ENCODE measurements at places on chromosomes 6 and 20. TPM values are rescaled to one million over a fixed set of nuclear protein-coding genes. Genes with fewer than 3 reads are reported as not detected.

DNA sequence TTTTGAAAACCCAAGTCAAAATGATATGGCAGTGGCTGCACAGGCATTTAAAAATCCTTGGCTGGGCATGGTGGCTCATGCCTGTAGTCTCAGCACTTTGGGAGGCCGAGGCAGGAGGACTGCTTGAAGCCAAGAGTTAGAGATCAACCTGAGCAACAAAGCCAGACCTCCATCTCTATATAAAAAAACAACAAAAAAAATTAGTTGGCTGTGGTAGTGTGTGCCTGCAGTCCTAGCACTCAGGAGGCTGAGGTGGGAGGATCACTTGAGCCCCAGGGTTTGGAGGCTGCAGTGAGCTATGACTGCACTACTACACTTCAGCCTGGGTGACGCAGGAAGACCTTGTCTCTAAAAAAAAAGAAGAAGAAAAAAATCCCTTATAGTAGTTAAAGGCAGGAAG, 142.9 kb downstream of the MYB start:
- DNase-seq, result no peak

DNA sequence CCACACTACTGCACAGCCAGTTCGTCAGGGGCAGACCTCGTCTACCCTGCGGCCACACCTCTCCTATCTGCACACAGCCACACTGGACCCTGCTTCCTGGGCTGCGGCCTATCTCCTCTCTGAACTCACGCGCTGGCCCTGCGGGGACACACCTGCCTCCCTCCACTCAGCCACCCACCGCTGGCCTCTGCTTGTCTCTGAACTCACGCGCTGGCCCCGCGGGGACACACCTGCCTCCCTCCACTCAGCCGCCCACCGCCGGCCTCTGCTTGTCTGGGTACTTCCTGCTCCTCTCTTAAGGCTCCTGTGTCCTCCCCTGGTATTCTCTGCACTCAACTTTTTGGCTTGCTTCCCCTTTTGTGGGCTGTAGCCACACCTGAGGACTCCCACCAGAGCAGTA, 52.3 kb downstream of the HUS1B start:
- DNase-seq, result no peak

DNA sequence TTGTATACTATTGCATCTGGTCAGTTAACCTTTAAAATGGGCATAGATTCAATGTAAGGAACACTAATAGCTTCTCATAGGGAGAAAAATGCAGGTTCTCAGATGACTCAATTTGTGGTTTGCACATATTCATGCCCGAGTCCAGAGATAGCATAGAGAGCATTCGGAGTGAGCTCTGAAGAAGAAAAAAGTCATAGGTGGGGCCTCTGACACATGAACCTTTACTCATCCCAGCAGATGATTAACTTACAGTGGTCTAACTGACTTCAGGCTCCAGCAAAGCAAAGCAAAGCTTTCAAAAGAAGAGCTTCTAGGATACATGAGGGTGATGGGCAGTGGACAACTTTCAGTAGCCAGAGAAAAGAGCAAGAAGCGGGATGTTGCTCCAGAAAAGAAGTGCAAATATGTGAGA, 55.3 kb upstream of the BTN3A2 start:
- DNase-seq, result no peak

DNA sequence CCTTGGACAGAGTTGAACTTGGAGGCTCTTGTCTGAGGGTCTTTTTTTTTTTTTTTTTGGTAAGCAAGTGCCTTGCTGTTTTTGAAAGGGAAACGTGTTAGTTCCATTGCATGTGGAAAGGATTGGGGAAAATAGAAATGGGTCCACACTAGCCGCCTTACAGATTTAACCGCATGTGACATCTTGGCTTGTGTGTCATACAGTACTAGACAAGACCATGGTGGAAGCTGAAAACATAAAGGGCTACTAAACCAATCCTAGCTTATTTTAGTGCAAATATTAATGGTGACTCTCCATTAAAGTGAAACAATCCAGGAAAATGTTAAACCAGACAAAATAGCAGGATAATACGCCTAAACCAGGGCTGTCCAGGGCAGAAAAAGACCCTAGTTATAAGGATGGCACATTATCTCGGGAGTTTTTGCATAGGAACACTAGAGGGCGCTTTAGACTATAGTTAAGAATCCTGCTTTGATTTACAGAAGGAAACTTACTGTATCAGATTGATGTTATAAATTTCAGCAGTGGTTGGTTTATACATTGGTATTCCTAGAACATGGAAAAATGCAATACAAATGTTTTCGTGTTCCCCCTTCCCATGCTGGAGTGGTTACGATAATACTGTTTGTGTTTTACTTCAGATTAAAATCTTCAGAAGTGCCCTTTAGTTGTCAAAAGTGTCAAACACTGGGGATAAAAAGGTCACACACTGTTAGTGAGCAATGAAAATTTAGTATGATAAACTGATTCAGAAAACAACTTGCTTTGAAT, 59.8 kb upstream of the DEK start:
- DNase-seq, result no peak

DNA sequence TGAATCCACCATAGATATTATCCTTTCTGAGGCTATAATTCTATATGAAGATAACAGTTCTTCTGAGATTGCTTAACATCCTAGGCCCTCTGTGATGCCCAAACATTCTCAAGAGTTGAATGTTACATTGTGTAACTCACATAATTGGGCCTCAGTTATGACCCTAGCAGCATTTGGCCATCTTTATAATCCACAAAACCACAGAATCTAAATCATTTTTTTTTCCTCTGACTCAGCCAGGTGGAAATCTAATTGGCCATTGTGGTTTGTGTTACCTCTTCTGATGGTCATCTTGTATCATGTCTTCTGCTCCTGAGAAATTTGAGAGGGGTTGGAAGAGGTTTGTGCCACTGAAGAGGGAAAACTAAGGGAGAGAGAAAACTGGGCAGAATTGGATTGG, 99.5 kb downstream of the LINC00237 start:
- DNase-seq, result no peak

Gene HDGFL1
- total RNA-seq, result not detected

Measured in pulmonary artery endothelial cell (primary cell).